ENCODE measurements at places on chromosomes 6 and 20.

- peak; percentile 51 for DNase-seq
These were observed 172.5 kb downstream of the FOXA2 start for GRCh38 chr20:22411627-22412450.

DNA sequence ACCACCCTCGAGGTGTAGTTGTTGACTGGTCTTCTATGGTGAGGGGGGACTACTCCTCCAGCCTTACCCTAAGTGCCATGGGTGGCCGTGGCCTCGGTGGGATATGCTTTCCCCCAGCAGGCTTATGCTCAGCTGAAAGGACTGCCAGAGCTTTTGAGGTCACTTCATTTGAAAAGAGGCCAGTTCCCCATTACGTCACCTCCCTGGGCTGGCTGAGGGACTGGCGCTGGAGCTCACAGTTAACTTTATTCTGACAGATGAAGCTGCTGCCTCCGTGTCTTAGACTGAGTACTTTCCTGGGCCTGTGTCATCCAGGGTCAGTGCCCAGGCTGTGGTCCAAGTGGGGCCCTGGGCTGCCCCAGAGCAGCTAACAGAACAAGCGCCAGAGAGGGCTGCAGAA, 42.8 kb upstream of the PCMTD2 start:
- DNase-seq, result peak; percentile 24

DNA sequence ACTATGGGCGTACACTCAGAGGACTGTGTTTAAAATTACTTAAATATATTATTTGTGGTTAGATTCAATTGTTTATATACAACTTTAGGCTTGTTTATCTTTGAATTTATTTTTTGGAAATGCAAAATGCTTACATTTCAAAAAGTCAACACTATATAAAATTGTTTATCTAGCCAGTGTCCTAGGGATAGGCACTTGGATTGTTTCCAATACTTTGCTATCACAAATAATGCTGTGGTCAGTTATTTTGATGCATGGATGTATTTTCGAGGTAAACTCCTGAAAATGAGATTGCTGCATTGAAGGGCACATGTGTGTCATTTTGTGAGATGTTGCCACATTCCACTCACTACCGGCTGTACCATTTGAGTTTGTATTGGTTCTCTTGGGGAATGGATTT, 213.9 kb downstream of the SLC24A3 start:
- no peak for DNase-seq

GRCh38 chr6:143037470-143037869, 23.2 kb upstream of the AIG1 start:
- no peak for DNase-seq

DNA sequence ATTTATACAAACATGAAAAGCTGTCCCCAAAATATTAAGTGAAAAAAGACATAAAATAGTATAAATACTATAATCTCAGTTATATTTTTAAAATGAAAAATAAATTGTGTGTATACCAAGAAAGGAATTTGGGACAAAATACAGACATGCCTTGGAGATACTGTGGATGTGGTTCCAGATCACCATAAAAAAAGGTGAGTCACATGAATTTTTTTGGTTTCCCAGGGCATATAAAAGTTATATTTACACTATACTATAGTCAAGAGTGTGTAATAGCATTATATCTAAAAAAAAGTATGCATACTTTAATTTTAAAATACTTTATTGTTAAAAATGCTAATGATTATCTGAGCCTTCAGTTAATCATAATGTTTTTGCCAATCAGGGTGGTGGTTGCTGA, 17.4 kb upstream of the SDHAF4 start:
- DNase-seq, result peak; percentile 38

DNA sequence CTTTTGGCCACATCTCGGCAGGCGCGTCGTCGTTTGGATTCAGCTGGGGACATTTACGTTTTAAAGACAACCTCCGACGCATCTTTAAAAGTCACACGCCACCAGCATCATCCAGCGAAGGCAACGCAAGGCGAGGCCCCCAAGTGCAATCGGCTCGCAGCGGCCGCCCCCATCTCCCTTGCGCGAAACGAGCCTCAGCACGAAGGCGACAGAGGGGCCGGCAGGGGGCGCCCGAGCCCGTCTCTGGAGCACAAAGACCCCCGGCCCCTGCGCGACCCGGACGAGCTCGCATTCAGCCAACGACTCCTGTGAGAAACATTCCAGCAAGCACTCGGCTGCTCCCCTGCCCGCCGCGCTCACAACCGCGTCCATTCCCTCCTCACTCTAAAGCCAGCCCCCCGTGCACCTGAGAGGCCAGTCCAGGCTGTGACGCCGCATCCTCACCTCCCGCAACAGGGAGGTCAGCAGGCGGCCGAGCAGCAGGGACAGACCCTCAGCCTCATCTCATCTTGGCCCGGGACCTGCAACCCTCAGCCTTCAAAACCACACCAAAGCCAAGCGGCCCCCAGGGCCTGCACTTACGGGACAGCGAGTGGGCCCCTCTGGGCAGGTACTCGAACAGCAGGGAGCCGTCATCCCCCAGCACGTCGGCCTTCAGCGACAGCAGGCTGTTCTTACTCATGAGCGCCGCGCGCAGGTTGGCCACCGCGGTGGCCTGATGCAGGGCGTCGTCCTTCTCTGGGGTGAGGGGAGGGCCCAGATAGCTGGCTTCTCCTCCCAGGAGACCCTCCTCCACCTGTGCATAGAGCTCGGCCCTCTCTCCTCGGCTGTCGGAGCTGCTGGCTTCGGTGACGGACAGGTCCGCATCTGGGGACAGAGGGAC, 35.8 kb downstream of the SLC2A4RG start:
- peak; percentile 50 for DNase-seq

DNA sequence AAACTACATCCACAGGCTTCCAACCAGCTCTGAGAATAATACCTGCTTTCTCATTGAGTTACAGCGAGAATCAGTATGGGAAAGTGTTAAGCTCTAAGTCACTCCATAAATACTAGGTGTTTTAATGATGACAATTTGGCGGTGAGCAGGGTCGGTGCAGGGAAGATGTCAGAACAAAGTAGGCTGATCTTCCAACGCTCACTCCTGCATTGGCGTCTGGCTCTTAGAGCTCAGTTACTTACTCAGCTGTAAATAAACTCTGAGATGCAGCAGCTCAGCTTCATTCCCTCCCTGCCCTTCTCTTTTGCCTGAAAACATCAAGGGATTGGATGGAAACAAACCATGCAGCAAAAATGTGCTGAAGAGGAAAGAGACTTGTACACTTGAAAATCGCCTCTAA, 102.5 kb upstream of the SPACA1 start:
- no peak for DNase-seq

DNA sequence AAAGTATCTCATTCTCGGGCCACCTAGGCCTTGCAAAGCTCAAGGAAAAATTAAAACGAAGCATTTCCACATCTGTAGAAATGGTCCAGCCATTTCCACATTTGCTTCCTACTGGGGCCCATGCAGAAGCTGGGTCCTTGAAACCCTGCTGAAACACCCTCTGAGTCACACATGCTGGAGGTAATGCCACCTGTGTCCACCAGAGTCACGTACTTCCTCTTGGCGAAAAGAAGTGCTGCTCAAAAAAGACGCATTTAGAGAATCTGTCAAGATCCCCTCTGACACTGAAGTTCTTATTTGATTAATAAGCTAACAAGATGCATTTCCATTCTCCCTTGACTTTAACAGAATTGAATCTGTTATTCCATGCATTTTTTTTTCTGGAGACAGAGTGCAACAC, 423.2 kb downstream of the PREX1 start:
- no peak for DNase-seq

GRCh38 chr20:57652606-57653545, 32.6 kb upstream of the ZBP1 start:
- DNase-seq, result no peak

DNA sequence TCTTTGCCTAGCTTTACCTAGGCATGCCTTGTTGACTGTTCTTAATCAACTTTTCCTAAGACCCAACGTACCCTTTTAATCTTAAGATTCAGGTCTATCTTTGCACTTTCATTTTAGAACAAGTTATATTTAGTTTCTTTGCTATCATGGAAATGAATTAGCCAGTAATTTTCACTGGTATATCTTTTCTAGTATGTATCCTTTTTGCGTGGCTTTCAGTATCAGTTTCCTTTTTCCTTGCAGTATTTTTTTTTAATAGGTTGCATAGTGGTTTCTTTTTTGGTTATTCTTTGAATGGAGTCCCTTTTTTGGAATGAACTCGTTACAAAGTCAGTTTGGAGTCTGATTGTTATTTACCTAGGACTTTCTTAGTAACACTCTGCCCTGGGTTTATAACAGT, 7.3 kb downstream of the ANKEF1 start:
- no peak for DNase-seq

GRCh38 chr6:157063176-157063905, 260.0 kb downstream of the TMEM242 start:
- DNase-seq, result peak; percentile 51

DNA sequence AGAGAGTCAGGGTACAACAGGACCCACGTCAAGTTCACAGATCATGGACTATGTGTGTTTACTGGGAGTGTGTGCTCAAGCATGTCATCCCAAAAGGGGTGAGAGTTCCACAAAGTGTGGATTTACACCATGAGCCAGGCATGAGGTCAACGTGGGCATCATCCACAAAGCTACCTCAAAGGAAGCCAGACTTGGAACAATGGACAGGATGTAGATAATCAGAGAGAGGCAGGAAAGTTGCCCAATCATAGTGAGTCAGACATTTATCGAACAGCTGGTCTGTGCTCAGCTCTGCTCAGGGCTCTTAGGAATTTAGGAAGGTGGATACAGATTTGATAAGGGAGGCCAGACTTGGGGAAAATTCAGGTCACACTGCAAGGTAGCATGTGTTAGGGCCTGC, 317.2 kb upstream of the CDYL start:
- DNase-seq, result peak; percentile 80

- no peak for DNase-seq
These were observed 238.7 kb downstream of the BMP7 start for GRCh38 chr20:57027777-57028176.

GRCh38 chr6:28978133-28978491, 27.0 kb downstream of the ZNF311 start:
- DNase-seq, result no peak

GRCh38 chr20:4192378-4193068, 177.2 kb upstream of the RNF24 start:
- DNase-seq, result no peak
